ENCODE measurements at places on chromosomes 5 and 9.

DNA sequence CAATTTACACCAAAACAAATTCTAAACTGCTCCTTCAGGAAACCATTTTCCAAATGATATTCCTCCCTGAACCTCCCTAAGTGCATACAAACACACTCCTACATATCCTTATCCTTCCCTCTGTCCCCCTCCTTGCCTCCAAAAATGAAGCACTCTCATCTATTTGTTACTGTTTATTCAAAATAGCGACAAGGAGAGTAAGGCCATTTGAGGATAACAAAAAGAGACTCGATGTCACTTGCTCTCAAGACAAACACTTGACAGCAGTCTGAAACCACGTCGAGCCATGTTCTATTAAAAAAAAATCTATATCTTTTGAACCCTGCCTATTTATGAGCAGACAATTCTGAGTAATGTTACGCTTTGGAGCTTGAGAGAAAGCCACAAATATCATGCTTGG is 547.9 kb downstream of the DTWD2 start:
- DNase-seq, result no peak

DNA sequence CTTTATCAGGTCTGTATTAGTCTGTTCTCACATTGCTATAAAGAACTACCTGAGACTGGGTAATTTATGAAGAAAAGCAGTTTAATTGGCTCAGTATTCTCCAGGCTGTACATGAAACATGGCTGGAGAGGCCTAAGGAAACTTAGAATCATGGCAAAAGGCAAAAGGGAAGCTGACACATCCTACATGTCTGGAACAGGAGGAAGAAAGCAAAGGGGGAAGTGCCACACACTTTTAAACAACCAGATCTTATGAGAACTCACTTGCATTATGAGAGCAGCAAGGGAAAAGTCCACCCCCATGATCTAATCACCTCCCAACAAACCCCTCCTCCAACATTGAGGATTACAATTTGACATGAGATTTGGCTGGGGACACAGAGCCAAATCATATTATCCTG is 132.1 kb downstream of the PCSK1 start:
- no peak for DNase-seq

DNA sequence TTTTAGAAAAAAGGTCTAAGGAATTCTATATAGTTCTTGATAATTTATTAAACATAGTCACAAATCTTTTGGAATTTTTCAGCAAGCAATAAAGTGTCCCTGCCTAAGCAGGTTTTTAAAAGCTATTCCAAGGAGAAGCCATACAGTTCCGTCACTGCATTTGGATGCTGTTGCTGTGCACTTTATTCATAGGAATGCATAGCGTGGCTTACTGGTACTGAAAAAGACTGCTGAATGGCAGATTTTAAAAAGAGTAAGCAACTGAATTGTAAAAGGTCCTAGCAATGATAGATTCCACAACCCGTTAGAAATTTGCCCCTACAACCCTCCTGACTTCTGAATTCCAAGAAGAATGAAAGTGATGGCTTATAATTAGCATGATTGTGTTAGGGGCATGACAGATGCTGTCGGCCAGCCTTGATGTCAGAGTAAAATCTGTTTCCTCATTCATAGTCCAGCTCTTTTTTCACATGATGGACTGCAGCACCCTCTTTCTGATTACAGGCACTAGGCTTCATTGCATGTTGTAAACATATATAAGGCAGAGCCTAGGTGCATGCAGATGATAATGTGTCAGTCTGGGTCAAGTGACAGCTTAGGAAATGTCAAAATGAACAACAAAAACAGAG is 227.0 kb downstream of the PDE4D start:
- DNase-seq, result no peak

DNA sequence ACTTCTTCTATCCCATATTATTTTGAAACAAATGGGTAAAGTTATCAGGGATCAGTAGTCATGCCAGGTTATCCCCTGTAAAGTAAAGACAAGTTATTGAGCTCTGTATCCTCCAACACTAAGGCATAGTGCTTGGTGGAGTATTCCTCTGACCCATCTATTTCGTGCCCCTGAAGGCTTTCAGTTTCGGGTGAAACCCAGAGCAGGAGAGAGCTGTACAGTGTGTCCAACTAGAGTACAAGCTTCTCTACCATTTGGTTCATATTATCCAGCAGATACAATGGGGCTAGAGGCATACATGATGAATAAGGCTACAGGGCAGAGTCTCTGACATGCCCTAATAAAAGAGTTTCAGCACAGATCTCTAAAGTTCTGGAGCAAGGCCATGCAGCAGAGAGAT is 3.2 kb upstream of the SLC22A4 start:
- no peak for DNase-seq

GRCh38 chr9:92728831-92729734 is 35.5 kb downstream of the BICD2 start:
- DNase-seq, result no peak

DNA sequence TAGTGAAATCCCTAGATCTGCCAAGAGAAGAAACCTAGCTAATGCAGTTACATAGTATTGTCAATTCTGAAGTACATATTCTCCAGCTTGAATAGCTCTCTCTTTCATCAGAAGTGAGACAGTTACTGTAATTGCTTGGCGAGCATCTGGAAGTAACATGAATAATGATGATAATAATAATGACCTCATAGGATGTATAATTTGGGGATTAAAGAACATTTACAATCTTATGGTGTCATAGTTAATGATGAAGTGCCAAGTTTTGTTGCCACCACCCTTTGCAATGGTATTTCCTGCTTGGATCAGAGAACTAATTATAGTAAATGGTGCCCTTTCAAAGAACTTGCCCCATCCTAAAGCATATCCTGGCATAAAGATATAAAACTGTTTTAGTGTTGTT is 201.4 kb downstream of the ADAMTSL1 start:
- no peak for DNase-seq

- no peak for DNase-seq
These were observed 1238.7 kb upstream of the WWC1 start for GRCh38 chr5:167052791-167053190.

DNA sequence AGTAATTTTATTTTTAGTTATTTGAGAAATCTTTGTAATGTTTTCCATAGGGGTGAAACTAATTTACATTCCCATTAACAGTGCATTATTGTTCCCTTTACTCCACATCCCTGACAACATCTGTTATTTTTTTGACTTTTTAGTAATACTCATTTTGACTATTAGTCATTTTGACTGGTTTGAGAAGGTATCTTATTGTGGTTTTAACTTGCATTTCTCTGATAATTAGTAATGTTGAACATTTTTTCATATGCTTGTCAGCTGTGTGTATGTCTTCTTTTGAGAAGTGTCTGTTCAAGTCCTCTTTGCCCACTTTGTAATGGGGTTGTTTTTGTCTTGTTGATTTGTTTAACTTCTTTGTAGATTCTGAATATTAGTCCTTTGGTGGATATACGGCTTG is 27.5 kb downstream of the CCDC152 start:
- no peak for DNase-seq

GRCh38 chr5:151496041-151496484 is 48.7 kb downstream of the SLC36A1 start:
- DNase-seq, result no peak

DNA sequence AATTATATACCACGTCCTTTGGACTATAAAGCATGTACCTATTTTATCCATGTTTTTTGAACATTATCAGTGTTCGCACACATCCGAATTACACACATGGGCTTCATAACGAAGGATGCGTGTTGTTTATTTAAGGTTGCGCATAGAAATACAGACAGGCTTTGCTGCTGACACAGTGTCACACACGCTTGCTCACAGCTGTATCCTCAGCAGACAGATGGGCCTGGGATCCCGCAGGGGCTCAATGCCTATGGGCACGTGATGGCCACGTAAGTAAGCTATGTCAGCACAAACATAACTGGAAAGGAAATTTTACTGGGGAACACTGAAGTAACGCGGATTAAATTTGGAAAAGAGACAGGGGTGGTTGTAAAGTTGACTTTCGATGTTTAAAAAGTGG is 76.6 kb downstream of the OTULIN start:
- no peak for DNase-seq

DNA sequence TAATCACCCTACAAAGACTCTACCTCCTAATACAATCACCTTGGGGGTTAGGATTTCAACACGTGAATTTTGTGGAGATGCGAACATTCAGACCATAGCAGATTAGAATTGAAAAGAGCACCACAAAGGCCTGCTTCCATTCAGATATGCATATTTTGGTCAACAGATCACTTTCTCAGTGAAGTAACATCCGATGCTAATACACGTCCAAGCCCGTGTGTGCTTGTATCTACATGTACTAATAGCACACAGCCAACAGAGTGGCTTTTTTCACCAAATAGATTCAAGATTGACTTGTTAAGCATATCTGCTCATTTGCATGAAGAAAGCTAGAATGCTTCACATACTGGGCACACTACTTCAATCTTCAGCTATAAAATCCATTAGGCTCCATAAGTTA is 35.6 kb upstream of the SSBP2 start:
- no peak for DNase-seq

DNA sequence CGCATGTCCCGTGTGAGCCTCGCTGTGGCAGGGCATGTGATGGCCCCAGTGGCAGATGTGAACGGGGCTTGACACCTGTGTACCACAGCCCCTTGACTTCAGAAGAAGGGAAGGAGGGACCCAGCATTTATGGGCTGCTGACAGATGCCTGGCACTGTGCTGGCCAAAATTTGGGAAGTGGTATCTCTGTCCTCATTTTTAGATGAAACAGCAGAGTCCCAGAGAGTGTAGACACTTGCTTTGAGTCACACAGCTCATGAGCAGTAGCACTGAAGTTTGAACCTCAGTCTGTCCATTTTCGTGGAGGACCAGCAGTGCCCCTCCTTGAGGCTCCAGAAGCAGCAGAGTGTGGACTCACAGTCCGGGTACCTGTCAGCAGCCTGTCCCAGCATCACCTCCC is 16.5 kb downstream of the NEK6 start:
- DNase-seq, result no peak

GRCh38 chr5:171495122-171495700 is 75.8 kb downstream of the FGF18 start:
- DNase-seq, result no peak

DNA sequence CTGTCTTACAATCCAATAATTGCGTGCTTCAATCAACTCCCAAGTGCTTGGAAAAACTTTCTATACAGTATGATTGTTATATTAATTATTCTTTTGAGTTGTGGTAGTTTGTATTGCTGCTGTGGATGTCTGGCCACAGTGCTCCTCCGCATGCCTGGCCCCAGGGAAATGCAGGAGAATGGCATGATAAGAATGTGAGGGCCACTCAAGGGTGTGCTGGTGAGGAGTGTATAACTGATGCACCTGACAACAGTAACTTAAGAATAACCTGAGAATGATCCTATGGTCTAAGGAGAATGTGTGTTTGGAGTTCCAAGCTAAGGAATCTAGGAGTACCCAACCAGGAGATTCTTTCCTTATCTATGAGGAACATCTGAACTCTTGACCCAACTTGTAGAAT is 152.9 kb upstream of the APC start:
- DNase-seq, result no peak

GRCh38 chr5:108361239-108361638 is 20.7 kb downstream of the FBXL17 start:
- no peak for DNase-seq

DNA sequence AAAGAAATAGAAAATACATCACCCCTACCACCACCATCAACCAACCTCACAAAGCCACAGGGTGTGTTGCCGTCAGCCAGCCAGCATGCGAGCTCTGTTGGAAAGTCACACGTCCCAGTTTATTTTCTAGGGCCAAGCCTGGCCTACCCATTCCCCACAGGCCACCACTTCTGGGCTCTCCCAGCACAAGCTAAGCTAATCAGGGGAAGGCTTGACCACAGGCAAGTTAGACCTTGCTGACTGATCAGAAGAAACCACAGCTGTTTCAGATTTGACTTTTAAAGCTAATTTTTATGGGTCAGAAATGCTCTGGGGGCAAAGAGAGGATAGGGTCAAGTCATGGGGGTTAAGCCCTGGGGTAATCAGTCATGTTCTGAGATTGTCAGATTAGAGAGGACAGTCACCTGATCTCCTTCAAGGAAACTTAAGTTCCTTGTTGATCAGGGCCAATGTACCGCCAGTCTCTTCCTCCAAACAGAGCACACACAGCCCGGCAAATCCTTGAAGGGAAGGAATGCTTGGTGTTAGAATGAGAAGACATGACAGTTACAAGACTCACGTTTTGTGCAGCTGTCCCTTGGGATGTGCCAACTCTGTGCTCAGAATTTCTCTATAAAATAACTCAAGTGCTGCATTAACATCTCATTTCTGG is 7.6 kb downstream of the SHB start:
- DNase-seq, result no peak

DNA sequence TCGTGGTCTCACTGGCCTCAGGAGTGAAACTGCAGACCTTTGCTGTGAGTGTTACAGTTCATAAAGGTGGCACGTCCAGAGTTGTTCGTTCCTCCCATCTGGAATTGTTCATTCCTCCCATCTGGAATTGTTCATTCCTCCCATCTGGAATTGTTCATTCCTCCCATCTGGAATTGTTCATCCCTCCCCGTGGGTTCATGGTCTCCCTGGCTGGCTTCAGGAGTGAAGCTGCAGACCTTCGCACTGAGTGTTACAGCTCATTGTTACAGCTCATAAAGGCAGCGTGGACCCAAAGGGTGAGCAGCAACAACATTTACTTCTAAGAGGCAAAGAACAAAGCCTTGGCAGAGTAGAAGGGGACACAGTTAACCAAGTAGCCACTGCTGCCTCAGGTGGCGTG is 69.1 kb downstream of the GCNT1 start:
- DNase-seq, result no peak

DNA sequence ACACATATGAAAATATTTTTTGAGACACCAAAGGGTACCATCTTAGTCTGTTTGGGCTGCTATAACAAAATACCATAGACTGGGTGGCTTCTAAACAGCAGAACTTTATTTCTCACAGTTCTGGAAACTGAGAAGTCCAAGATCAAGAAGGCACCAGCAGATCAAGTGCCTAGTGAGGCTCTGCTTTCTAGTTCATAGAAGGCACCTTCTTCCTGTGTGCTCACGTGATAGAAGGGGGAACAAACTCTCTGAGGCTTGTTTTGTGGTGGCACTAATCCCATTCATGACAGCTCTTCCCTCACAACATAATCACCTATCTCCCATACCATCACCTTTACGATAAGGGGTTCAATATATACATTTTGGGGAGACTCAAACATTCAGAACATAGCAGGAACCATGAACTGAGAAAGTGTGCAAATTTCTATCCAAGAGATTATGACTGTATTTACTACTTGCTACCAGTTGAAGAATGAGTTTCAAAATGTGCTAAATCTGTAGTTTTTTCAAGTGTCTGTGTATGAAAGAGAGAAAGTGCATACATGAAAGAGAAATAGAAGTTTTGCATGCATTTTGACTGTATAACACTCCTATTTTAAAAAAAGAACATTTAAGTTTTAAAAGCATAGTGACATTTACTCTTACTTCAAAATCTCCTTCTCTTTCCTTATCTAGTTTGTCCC is 207.3 kb downstream of the PARP8 start:
- DNase-seq, result no peak

DNA sequence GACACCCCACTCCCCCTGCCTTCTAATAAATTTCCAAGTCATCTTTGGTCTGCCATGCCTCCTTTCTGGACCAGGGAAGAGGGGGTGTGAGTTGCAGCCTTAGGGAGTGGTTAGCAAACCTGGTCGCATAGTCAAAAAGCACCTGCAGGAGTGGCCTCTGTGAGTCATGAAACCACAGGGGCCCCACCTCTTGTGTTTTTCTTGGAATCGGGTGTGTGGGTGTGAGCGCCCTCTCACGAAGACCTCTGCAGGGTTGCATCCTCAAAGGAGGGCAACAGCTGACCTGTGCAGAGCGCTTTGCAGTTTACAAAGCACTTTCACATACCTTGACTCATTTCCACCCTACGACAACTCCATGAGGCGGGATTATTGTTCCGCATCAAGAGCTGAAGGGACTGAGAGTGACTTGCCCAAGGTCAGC is 36.8 kb upstream of the TEX48 start:
- no peak for DNase-seq
